ENCODE measurements at places on chromosomes 7 and 10. TPM values are rescaled to one million over a fixed set of nuclear protein-coding genes. Genes with fewer than 3 reads are reported as not detected.

The GTPBP4 gene
- 72.2 TPM for polyA plus RNA-seq

DNA sequence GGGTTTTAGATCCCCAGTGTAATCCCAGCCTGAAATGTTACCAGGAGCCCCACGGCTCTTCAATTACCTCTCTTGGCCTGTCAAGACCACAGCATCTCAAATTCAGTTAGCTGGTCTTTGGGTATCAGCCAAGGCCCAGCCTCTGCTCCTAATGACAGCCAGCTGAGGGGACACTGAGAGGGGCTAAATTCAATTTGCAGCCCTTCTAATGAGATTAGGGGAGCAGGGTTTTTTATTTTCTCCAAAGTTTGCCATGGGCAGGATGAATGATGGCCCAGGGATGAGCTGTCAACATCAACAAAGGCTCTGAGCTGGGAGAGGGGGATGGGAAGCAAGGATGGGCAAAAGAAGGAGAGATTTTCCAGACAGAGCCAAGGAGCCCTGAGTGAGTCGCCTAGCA, 116.8 kb upstream of the TBX20 start:
- no peak for DNase-seq

The ADAM12 gene
- 26.4 TPM for polyA plus RNA-seq

DNA sequence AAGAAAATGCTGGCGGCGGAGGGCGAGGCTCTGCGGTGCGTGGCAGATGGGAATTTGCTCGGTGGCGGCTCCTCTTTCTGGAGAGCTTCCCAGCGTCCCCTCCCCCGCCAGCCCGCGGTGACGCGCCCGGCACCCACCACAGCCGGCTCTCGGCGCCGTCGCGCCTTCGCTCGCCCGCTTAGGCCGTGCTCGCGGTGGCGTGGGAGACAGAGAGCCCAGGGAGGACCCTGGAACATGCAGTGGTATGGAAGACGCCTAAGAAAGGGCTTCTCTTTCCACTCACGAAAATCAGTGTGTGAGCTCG, 576 bp upstream of the CSGALNACT2 start:
- peak; percentile 68 for DNase-seq

- DNase-seq = peak; percentile 83
Observed at GRCh38 chr10:103859161-103860086, 4.0 kb upstream of the SH3PXD2A start.

DNA sequence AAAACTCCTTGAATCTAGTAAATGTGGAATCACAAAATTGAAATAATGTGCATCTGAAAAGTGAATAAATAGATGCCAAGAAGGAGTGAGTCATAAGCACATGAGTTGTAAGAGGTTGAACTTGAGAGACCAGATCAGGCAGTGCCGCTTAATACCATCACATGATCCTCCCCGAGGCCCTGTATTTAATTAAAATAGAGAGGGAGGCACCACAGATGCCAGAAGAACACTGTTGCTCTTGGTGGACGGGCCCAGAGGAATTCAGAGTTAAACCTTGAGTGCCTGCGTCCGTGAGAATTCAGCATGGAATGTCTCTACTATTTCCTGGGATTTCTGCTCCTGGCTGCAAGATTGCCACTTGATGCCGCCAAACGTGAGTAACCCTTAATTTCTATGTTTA, at the start of gene GPNMB:
TSS of gene GPNMB (plus strand) at position 221 of the 400 bp plus-strand sequence. CDS start at position 304, 83 bp downstream.
- DNase-seq = no peak

GRCh38 chr10:72885953-72886352, 7.6 kb upstream of the OIT3 start:
- DNase-seq = no peak

DNA sequence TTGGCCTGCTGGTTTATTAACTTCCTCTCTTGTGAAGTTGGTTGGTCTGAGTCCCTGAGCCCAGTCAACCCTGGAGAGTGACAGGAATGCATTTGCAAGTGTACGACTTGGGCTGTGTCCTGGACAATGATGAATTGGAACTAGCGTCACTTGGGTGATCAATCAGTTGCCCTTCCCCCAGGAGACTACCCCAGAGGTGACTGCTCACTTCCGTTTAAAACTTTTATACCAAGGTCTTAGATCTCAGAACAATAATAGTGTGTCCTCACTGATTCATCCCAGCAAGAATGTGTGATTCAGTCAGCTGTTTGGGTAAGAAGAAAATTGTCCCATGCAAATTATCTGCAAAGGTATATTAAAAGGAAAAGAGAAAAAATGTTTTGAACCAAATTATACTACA, 102.9 kb upstream of the ARMC3 start:
- no peak for DNase-seq

The ANXA8L1 gene
- polyA plus RNA-seq = not detected

DNA sequence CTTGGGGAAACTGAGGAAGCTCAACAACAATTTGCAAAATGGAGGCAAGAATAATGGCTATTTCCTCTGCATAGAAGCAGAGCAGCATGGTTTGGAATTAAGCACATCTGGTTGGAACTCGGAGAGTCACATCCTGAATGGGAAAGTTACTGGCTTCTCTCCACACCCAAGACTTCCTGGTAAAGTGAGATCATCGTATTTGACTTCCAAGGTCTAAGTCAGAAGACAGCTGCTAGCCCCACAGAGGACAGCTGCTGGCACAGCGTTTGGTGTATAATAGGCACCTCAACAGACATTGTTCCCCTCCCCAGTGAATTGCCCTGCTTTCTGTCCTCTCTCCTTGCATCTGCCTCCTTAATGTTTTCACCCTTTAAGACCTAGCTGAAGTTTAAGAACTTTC, 37.0 kb upstream of the NRF1 start:
- DNase-seq = no peak

DNA sequence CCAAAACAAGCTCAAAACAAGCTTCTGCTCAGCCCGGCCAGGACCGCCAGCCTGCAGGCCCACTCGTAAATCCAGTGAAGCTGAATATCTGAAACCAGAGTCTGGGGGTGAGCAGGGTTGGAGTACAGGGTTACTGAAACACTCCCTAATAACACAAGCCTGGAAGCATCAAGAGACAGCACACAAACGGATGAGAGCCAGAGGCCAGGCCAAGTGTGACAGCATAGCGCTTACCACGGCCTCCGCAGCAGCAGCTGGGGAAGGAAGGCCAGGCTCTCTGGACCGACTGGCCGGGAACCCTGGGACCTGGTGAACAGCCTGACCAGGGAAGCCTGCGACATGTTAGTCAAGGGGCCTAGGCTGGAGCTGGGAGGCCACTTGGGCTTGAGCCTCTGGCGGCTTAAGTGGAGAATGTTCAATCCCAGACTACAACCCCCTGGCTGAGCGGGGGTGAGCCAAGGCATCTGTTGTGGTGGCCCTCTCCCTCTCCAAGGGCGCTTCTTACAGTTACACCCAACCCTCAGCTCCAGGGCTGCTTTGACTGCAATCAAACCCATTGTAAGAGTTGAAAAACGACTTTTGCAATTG, 21.7 kb upstream of the RNF32 start:
- peak; percentile 62 for DNase-seq

GRCh38 chr7:121404348-121404747, 8.2 kb upstream of the FAM3C start:
- DNase-seq = no peak

DNA sequence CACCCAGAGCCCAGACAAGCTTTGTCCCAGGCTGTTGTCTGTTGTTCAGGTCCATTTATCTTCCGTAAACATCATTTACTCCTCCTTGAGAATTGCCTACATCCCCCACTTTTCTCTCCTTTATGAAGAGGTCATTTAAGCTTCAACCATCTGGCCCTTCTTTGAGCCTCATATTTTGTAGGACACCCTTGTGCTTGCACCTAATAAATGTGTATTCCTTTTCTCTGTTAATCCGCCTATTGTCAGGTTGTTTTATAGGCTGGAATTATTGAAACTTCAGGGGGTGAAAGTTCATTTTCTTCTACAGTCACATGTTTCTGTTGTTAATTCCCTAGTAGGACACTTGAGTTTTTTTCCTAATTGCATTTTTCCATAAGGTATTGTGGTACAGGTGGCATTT, 19.6 kb upstream of the CTTNBP2 start:
- no peak for DNase-seq

DNA sequence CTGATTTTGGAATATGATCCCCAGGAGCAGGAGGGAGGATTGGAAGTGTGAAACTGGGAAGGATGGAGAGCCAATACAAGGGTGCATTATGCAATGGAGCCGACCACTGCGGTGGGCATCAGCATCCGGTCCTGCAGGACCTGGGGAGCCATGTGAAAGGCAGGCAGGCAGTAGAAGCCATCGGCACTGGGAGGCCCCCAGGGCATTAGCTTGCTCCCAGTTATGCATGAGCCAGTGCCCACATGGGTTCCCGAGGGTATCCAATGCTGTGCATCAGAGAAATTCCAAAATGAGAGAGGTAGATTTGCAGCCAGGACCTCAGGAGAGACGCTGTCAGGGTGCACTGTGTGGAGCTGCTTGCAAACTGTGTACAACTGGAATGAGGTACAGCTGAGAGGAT, 8.7 kb upstream of the KCP start:
- no peak for DNase-seq

GRCh38 chr10:79400146-79401004, 45.0 kb downstream of the ZCCHC24 start:
- DNase-seq = no peak

GRCh38 chr10:127996586-127996985, 89.7 kb downstream of the PTPRE start:
- no peak for DNase-seq

The CDHR3 gene
- 15.8 TPM for polyA plus RNA-seq

- DNase-seq = no peak
Observed at GRCh38 chr7:22765609-22766008, 38.6 kb downstream of the IL6 start.

The FZD1 gene
- polyA plus RNA-seq = 53.5 TPM

DNA sequence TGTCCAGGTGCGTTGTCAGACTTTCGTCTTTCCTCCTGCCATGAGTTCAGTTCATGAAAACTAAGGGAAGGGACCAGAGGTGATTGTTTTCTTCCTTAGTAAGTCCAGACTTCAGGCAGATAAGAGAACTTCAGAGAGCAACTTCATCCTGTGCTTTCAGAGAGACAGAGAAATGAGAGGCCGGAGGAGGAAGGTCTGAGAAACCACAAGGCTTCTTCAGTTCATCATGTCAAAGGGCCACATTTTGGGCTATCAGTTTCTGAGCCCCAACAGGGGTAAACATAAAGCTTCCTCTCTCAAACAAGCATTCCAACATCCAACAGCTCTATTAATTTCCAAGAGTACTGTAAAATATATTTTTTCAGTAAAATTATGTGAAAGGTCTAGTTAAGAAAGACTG, 668.4 kb upstream of the NRP1 start:
- no peak for DNase-seq

The NKX2-3 gene
- not detected for polyA plus RNA-seq
